ENCODE measurements at places on chromosomes 5 and 9.
A peak's percentile ranks its signal among the peaks of the same experiment; 100 is the strongest.

DNA sequence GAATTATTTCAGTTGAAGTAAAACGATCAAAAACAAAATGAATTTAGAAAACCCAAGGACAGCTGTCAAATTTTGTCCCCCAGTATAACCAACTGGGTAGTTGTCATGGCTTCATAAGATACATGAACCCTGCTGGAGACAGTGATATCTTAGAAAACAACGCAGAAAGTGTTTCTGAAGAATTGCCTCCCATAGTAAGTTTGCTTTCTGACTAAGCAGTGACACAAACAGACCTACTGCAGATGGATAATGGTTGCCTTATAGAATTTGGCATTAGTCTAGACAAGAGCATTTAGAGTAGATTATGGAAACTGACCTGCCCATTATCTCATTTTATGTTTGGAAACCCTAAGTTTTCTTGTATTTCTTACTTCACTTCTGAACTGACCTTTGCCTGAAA, 187.7 kb upstream of the KCNN2 start:
- peak; percentile 79 for DNase-seq

DNA sequence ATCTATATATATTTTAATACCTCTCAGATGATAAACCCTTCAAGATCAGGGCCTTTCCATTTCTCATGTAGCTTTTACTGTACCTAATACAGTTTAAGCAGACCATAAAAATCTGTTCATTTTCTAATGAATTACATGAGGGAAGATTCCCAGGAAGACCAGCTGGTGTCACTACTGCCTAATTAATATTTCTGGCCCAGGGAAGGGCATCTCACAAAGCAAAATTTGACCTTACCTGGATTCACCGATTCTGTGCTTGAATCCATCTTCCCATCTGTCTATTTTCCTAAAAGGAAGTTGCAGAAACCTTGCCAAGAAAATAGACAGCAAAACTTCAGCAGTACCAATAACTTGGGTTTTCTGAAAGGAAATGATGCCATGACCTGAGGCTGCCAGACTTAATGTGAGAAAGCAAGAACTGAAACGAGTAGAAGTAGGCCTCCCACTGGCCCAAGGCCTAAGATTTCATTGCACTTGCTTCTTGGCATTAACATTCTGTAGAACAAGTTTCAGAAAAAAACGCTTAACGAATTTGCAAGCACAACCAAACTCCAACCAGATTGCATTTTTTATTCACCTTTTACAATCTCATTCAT, 83.0 kb upstream of the GLIS3 start:
- no peak for DNase-seq

- DNase-seq, result no peak
Measured at GRCh38 chr9:121987314-121987713, 105.8 kb downstream of the TTLL11 start.

GRCh38 chr5:20572614-20573013, 584.6 kb upstream of the CDH18 start:
- no peak for DNase-seq

- no peak for DNase-seq
Measured at GRCh38 chr5:14660833-14661232, 3.7 kb upstream of the OTULIN start.

Measured in osteoblast (primary cell).